Anterior cingulate cortex (tissue), 58 donors: ENCODE measurements at places on chromosomes 12 and 14.

GRCh38 chr14:69471916-69472315, 12.6 kb upstream of the PLEKHD1 start:
- no peak for DNase-seq

- no peak for DNase-seq
Observed at GRCh38 chr12:1204581-1205121, 213.6 kb downstream of the ERC1 start.

DNA sequence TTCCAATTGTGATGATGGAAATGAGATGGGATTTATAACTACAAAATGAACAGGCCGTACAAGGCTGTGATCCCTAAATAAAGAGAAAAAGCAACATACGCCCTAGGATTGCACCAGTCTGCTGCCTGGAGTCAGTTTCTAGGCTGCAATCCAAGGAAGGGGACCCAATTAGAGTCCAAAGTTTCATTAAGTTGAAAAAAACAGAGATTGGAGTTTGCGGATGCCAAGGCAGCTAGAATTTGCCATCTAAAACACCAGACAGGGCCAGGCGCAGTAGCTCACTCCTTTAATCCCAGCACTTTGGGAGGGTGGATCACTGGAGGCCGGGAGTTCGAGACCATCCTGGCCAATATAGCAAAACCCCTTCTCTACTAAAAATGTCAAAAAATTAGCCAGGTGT, 661.0 kb downstream of the RPS29 start:
- peak; percentile 18 for DNase-seq

GRCh38 chr14:52131640-52132320, 62.9 kb upstream of the NID2 start:
- DNase-seq = peak; percentile 81

- DNase-seq = no peak
Observed at GRCh38 chr12:48882315-48882687, 16.6 kb upstream of the RND1 start.

DNA sequence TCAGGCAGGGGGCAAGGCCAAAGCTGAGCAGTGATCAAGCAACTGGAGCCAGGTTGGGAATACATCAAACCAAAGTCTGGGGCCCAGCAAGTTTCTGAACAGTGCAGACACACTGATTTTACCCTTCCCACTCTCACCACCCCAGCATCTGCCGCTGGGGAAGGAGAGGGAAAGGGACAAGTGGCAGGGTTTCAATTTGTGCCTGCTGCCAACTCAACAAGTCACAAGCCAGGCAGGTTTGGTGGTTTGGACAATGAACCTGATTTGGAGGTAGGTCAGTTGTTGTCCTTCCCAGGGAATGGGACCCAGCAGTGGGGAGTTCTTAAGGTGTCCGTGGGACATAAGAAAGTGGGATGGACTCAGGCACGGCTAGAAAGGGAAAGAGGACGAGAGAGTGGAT, 151.9 kb upstream of the NOS1 start:
- DNase-seq = no peak
